Heart right ventricle (tissue), 16 donors: ENCODE measurements at places on chromosomes 13 and 19. TPM values are rescaled to one million over a fixed set of nuclear protein-coding genes. Genes with fewer than 3 reads are reported as not detected.

ATP1A3 gene
- polyA plus RNA-seq = 38.0 TPM

PROZ gene
- polyA plus RNA-seq = not detected

VAV1 gene
- 0.70 TPM for polyA plus RNA-seq

IGFL2 gene
- polyA plus RNA-seq = not detected

DMPK gene
- 377 TPM for polyA plus RNA-seq

FFAR1 gene
- polyA plus RNA-seq = not detected

ZNF30 gene
- 1.4 TPM for polyA plus RNA-seq

LACC1 gene
- 6.9 TPM for polyA plus RNA-seq

LSM14A gene
- 67.3 TPM for polyA plus RNA-seq

SIX5 gene
- polyA plus RNA-seq = 29.3 TPM

ZNF177 gene
- polyA plus RNA-seq = 2.0 TPM

DPP9 gene
- 34.0 TPM for polyA plus RNA-seq

GNA15 gene
- 1.0 TPM for polyA plus RNA-seq

LILRA1 gene
- polyA plus RNA-seq = 0.19 TPM

KIR3DL1 gene
- not detected for polyA plus RNA-seq

ZSCAN4 gene
- polyA plus RNA-seq = 0.29 TPM

PRX gene
- polyA plus RNA-seq = 2.4 TPM

MEIOSIN gene
- not detected for polyA plus RNA-seq

NMRK2 gene
- 1,128 TPM for polyA plus RNA-seq

FPR3 gene
- 2.0 TPM for polyA plus RNA-seq

NDUFA13 gene
- 1,278 TPM for polyA plus RNA-seq

OR7D2 gene
- not detected for polyA plus RNA-seq

GAPDHS gene
- not detected for polyA plus RNA-seq

MUC16 gene
- polyA plus RNA-seq = not detected

SMIM17 gene
- 0.44 TPM for polyA plus RNA-seq

TGFB1 gene
- 19.9 TPM for polyA plus RNA-seq

SIGLEC10 gene
- polyA plus RNA-seq = 0.22 TPM

ANGPTL8 gene
- 13.0 TPM for polyA plus RNA-seq

SPACA4 gene
- not detected for polyA plus RNA-seq

CNN1 gene
- polyA plus RNA-seq = 114 TPM
